ENCODE measurements at places on chromosomes 1 and 21.

GRCh38 chr1:112322018-112322417 lies 74.0 kb upstream of the CTTNBP2NL start:
- DNase-seq: no peak

- no peak for DNase-seq
Observed at GRCh38 chr1:71921935-71922559, 360.3 kb downstream of the NEGR1 start.

GRCh38 chr1:226475142-226475511 lies 67.2 kb upstream of the PARP1 start:
- DNase-seq: no peak

DNA sequence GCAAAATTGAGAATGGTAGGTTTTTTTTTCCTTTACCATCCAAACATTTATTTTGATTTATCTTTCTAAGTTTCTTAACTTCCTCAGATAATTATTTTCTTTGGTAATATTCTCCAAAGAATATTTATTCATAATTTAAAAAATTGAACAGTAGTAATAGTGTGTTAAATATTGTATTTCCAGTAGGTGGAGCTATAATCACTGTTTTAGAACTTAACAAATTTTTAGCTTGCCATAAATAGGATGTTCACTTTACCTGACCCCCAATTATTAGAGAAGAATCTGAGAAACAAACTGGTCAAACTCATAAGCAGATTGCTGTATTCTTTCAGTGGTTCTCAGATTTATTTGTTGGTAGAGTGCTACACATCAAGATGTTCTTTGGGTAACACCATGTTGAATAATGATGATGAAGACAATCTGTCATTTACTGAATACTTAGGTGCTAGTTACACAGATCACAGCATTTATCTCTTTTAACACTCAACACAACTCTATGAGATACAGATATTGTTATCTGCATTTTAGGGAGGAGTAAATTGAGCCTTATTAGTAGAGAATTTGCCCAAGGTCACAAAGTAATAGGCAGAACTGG lies 82.4 kb upstream of the GPR88 start:
- DNase-seq: no peak

DNA sequence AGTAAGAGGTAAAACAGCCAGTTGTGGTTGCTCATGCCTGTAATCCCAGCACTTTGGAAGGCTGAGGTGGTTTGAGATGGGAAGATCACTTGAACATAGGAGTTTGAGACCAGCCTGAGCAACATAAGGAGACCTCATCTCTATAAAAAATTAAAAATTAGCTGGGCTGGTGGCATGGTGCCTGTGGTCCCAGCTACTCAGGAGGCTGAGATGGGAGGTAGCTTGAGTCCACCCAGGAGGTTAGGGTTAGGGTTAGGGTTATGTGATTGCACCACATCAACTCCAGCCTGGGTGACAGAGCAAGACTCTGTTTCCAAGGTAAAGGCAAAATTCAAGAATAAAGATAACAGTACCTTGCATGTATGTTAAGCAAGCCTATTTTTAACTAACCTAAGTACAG lies 3.5 kb downstream of the SAMSN1 start:
- DNase-seq: no peak

- peak; percentile 43 for DNase-seq
Observed at GRCh38 chr1:2349806-2350205, 41.5 kb downstream of the MORN1 start.

DNA sequence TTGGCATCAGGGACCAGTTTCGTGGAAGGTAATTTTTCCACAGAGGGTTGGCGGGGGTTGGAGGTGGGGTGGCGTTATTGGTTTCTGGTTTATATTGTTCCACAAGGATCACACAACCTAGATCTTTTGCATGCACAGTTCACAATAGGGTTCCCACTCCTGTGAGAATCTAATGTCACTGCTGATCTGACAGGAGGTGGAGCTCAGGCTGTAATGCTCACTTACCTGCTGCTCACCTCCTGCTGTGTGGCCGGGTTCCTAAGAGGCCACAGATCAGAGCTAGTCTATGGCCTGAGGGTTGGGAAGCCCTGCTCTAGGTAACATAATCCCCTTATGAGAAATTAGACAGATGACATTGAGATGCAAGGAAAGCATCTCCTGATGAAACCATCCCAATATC lies 12.6 kb downstream of the GBP5 start:
- DNase-seq: peak; percentile 36

GRCh38 chr21:44526096-44526997 lies 13.6 kb downstream of the KRTAP10-1 start:
- no peak for DNase-seq

GRCh38 chr1:94125551-94126514 lies 4.9 kb upstream of the ABCA4 start:
- DNase-seq: no peak

- no peak for DNase-seq
Observed at GRCh38 chr1:162560303-162561036, 1.1 kb upstream of the UAP1 start.

DNA sequence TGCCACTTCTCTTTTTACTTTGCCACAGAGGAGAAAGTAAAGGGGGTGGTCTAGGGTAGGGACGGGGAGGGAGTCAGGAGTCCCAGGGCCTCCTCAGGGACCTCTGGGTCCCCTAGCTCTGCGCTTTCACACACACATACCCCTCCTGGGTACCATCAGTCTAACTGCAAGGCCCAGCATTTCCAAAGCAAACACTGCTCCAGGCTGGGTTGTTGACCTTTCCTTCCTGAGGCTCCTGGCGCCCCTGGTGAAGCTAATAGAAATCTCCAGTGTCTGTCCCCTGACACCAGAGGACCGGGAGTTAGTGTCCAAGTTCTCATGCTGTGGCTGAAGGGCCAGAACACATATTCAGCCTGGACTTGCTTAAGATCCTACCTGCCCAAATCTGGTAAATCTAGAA lies 3.9 kb downstream of the TMEM63A start:
- DNase-seq: peak; percentile 36

GRCh38 chr1:233328142-233328921 lies 808 bp downstream of the MAP3K21 start:
- no peak for DNase-seq

DNA sequence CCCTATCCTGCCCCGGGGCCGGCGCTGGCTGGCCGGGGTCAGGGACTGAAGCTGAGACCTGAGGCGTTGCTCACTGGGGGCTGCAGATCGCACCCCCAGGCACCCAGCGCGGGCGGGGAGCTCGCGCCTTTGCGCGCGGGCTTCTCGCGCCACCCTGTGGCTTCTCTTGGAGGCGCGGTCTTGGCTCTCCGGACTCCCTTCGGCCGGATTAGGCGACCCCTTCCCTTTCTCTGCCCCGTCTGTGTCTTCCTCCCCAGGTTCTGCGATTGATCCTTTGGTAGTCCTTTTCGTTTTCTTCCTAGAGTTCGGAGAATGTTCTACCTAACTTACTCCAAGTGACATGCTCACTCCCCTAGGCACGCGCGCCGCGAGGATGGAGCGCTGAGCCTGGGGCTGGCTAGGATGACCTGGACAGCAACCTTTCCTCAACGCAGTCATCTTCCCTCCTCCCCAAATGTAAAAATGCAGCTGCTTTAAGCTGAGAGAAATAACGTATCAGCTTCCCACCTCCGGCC lies 495 bp upstream of the NTRK1 start:
- DNase-seq: peak; percentile 86

DNA sequence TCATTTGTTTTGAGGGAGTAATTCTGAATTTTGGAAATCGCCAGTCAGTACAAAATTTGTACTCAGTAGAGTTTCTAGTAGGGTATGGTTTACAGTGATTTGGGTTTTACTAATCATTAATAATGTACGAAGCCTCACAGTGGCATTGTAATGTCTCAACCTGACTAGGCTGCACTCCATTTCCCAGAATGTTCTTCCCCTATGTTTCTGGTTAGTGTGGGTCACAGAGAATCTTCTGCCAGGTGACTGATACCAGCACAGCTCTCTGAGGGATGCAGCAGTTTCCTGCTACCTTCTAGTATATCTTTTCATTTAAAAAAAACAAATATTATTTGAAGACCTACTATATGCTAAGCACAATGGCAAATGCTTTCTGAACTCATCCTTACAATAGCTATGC lies 112.9 kb downstream of the PTPN14 start:
- no peak for DNase-seq

GRCh38 chr1:183069562-183070216 lies 46.5 kb downstream of the LAMC1 start:
- no peak for DNase-seq

- DNase-seq: no peak
Observed at GRCh38 chr1:214418391-214418790, 133.0 kb downstream of the PTPN14 start.

DNA sequence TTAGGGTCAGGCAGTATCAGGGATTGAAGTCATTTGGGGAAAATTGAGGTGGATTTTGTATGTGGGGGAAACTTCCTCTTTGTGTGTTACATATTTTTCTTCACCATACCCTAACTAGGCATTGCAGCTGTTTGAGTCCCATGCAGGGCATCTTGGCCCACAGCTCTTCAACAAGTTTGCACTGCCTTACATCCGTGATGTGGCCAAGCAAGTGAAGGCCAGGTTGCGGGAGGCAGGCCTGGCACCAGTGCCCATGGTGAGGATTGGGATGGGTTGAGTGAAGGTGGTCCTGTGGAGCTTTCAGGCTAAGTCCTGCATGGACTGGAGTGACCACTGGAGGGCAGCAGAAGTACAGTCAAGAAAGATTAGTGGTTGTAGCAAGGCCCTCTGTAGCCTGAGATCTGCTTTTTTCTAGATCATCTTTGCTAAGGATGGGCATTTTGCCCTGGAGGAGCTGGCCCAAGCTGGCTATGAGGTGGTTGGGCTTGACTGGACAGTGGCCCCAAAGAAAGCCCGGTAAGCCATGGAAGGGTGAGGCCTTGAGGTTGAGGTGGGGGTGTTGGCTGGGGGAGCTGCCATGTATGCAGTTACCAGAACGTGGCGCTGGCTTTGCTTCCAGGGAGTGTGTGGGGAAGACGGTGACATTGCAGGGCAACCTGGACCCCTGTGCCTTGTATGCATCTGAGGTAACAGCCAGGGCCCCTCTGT lies 2.4 kb downstream of the UROD start:
- DNase-seq: peak; percentile 88

Data from spleen (tissue), 13 donors.